Suppressor macrophage treated with lipopolysaccharide for 4 hours (primary cell): ENCODE measurements at places on chromosomes 7 and 10.
A peak's percentile ranks its signal among the peaks of the same experiment; 100 is the strongest.

GRCh38 chr10:124211921-124212320 is 118.5 kb upstream of the CHST15 start:
- DNase-seq, result no peak

GRCh38 chr7:28815369-28815927 is 142.7 kb downstream of the TRIL start:
- no peak for DNase-seq

GRCh38 chr10:24958721-24959381 is 6.4 kb upstream of the PRTFDC1 start:
- DNase-seq, result no peak

GRCh38 chr10:132868995-132869394 is 73.4 kb downstream of the CFAP46 start:
- no peak for DNase-seq

DNA sequence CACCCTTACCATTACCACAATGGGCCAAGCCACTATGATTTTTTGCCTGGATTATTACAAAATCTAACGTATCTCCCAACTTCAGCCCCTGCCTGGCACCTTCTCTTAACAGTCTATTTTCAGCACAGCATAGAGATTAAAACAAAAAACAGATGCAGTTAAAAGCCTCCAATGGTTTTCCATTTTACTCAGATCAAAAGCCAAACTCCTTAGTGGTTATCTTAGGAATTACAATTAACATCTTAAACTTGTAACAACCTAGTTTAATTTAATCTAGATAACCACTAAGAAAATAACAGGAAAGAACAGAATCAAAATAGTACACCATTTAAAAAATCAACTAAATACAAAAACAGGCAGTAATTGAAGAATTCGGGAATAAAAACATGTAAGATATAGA is 43.5 kb downstream of the DNAJC1 start:
- no peak for DNase-seq

- no peak for DNase-seq
These were observed 142.6 kb upstream of the LSM8 start for GRCh38 chr7:118041251-118041878.

GRCh38 chr10:32972460-32972859 is 14.4 kb upstream of the ITGB1 start:
- no peak for DNase-seq

- no peak for DNase-seq
These were observed 156.9 kb upstream of the C7orf33 start for GRCh38 chr7:148433521-148434180.

- DNase-seq, result no peak
These were observed at the start of gene TTYH3 for GRCh38 chr7:2631946-2632732. TSS of gene TTYH3 (plus strand) at chr7:2631986. CDS start at chr7:2632156, 170 bp downstream.

DNA sequence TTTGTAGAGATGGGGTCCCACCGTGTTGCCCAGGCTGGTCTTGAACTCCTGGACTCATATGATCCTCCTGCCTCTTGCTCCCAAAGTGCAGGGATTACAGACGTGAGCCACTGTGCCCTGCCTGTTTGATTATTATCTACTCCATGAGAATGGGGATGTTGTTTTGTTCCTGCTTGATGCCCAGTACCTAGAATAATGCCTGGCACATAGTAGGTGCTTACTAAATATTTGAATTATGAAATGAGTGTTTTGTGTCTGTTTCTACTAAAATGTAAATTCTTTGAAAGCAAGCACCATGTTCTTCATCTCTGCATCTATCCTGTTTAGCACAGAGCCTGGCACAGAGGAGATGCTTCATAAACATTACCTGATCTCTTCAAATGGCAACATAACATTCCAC is 40.9 kb downstream of the ZNF783 start:
- DNase-seq, result no peak

DNA sequence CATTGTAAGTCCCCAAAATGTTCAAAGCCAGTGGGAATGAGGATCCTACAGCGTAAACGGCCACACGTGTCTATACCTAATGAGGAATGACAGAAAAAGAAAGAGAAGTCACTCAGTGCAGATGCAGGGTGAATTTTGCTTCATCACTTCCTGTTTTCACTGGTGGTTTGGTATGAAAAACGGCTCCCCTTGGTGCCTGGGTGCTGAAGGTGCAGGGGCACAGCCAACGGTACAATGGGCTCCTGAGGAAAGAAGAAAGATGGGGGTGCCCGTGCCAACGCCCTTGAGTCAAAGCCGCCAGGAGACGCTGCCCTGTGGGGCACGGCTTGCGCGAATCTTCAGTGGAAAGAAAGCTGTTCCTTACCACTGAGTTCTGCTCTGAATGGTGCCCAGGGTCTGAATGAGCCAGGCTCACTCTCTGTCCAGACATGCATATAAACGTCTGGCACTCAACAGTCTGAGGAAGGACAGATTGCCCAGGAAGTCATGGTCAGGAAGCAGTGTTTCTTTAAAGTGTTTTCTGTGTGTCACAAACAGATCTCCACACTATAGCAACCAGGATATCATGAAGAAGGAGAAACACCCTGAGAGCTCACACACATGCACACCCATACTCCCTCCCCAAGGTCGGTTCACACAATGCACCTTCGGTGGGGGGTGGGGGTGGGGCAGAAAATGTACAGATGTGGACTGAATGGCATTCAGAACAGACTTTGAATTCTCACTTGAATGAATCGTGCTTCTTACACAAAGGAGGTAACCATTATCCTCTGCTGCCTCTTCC is 105.8 kb downstream of the ELMO1 start:
- DNase-seq, result peak; percentile 73

DNA sequence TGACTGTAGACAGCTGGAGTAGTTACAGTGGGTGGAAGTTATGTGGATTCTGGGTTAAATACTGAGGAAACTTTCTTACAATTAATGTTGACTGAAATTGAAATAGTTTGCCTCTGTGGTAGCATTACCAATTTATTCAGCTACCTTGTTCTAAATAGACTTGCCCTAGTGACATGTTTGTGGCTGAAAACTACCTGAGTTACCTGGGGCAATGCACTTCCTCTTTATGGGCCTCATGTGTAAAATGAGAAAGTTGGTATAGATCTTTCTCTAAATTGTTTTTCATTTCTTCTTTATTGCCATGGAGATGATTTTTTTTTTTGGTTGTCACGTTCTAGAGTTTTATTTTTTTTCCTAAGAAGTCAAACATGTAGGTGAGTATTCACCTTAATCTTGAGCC is 252.7 kb upstream of the CDC14C start:
- no peak for DNase-seq

- no peak for DNase-seq
These were observed 1.6 kb downstream of the SPOCK2 start for GRCh38 chr10:72086466-72087391.

DNA sequence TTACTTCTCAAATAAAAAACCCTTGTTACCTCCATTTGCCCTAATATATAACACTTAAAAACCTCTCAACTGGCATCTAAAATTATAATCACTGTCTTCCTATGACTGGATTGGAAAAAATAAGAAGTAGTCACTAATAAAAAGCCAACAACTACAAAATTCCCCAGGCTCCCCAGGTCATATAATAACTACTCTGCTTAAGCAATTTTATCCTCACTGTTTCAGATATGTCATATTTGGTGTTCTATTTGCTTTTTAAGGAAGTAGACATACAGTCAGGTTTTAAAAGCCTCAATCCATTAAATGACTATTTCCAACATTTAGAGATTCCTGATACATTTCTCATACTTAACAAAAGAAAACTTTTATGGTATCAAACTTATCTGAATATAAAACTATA is 2.4 kb downstream of the H2AZ2 start:
- DNase-seq, result peak; percentile 81

DNA sequence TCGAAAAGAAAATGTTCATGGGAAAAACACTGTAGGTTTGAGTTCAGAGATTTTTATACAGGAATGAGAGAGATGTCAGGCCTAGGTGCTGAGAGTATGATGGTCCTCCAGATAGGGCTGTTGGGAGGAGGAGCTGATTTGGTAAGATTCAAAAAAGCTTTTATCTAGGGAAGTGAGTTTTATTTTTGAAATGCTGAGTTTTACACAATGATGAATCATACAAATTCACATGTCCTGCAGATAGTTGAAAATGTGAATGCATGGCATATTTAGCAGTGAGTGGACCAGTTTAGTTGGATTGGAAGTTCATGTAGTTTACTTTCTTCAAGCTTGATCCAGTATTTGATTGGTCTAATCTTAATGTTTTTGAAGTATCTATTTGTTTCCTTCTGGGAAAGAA is 154.8 kb downstream of the LRRC4 start:
- DNase-seq, result peak; percentile 57

- no peak for DNase-seq
These were observed 2.6 kb upstream of the SAMD8 start for GRCh38 chr10:75108684-75109458.

DNA sequence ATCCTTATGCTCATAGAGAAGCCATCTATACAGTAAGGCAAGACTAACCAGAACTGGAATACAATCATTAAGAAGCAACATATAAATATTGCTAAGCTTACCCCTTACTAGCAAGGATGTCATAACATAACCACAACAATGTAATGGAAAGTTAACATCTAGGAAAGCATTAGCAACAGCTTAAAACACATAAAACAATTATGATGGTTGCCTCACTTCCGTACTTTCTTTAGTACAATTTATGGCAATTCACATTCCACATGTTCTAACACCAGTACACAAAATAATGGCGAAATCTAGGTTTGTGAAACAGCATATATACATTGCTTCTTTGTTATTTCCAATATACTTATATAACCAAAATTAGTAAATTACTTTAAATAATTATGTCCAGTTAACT is 195.0 kb downstream of the AHR start:
- DNase-seq, result no peak

GRCh38 chr7:27747589-27748368 is 7.8 kb downstream of the TAX1BP1 start:
- no peak for DNase-seq

DNA sequence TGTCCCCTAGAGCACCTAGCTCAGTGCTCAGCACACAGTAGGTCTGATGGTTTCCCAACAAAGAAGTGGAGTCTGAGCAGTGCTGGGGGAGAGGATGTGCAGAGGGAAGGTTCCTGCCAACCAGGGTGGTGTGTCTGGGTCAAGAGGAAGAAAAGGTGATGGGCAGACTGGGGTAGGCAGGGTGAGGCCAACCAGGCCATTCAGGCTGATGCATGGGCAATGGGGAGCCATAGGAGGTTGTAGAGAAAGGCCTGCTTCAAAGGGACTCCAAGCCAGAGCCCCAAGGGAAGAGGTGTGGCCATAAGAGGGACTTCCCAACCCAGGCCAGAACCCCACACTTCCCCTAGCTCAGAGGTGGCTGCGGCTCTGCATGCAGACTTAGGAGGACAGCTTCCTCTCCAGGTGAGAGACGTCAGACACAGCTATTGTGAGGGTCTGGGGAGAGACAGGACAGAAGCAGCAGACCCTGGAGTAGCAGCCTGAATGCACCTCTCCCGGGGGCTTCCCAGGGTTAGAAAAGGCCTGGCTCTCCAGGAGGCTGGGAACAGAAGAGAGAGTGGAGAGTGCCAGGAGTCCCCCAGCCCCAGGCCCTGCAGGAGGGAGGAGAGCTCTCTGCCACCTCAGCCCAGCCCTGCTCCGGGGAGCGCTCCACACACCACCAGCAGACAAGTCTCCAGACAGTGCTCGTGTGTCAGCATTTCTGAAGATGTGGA is 87.4 kb upstream of the ZMIZ1 start:
- peak; percentile 60 for DNase-seq

DNA sequence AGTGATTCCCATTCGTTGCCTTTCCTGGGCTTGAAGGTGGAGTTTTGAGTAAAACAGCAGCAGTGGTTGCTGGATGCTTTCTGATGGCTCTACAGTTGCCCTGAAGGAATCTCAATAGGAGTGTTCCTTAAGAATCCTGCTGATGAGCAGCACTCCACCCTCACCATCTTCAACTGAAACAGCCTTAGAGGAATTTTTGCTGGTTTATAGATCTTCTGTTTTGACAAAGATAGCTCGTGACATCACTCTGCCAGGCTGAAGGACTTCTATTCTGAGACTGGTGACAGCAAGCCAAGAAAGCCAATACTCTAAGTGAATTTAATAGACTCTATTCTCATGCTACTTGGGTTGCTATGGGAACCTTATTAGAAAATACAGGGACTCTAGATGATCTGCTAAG is 1014.7 kb downstream of the NRG3 start:
- no peak for DNase-seq

- DNase-seq, result no peak
These were observed at the start of gene CFTR for GRCh38 chr7:117479225-117480054. TSS of gene CFTR (plus strand) at chr7:117480025. CDS start at chr7:117480095, 70 bp downstream.

GRCh38 chr7:81743665-81744064 is 26.2 kb downstream of the HGF start:
- DNase-seq, result no peak

- DNase-seq, result no peak
These were observed 8.0 kb downstream of the TAS2R16 start for GRCh38 chr7:122987463-122987862.

DNA sequence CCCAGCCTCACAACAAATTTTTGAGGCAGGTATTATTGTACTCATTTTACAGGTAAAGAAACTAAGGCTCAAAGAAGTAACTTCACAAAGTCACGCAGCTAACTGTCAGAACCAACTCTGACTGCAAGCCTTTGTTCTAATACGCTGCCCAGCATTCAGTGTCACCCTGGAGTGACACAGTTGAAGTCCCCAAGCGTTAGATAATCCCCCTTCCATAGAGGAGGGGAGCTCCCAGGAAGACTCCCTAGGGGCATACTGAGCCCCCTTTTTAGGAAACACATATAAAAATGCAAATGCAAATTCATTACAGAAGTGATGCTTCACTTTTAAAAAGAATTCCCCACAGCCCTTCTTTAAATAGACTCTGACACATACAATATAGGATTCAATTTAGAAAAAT is 101.0 kb upstream of the MACROH2A2 start:
- DNase-seq, result no peak
